Activated naive CD8-positive, alpha-beta T cell treated with anti-CD3 and anti-CD28 coated beads, Interleukin-2, amount 50 U/mL, for 16 hours (primary cell): ENCODE measurements at places on chromosomes 6 and 20.

GRCh38 chr20:54002056-54002575 is 68.3 kb downstream of the BCAS1 start:
- no peak for DNase-seq

DNA sequence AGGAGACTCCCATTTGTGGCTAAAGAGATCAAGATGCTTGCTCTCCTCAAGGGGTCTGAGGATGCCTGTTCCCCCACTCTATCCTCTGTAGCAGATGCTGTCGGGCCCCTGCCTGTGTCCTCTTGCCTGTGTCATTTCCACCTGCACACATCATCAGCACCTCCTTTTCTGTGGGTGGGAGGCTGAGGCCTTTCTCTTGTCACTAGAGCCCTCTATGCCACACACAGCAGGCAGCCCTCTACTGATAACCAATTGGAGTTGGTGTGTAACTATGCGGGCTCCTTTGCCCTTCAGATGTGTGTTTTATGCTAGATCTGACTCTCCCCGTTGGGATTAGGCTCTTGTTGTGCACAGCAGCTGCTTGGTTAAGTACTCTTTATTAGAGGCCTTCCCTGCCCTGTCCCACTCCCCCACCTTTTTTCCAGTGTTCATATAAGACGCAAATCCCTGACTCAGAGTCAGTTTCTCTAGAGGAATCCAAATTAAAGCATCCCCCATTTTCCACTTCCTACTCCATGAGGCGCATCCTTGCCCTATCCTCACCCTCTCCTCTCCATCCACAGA is 7.7 kb downstream of the TREML2 start:
- DNase-seq: no peak

DNA sequence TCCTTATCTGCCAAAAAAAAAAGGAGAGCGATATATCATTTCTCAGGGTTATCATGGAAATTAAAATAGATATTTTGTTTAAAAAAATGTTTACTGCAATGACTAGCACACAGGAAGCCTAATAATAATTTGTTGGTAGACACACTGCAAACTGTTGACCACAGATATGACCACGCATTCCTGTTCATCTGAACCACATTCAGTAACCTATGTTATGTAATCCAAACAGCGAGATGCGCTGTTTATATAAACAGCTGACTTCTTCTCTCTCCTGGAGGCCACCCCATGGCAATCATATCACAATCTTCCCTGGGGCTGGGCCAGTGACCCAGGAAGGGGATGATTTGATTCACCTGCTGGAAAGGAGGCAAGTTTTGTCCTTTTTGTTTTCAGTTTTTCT is 129.3 kb upstream of the UST start:
- no peak for DNase-seq

- no peak for DNase-seq
Observed at GRCh38 chr20:12798286-12798685, 210.5 kb upstream of the SPTLC3 start.

GRCh38 chr6:130431346-130431852 is 65.6 kb downstream of the TMEM200A start:
- no peak for DNase-seq

GRCh38 chr20:53828088-53828681 is 234.5 kb upstream of the ZNF217 start:
- DNase-seq: no peak

DNA sequence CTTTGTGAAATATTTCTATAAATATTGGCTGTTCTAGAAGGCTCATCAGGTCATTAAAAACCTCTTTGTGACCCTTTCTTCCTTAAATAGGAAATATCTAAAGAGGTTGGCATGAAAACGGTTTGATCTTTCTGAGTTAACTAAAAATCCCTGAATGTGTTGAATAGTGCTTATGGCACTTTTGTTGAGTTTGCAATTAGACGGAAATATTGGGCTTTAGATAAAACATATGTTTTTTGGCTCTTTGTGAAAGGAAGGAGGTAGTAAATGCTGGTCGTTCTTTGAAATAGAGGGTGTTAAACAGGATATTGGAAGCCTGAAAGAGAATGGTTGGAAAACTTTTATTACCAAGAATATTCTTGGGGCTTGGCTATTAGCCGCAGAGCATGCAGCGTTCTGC is 163.0 kb downstream of the ARID1B start:
- DNase-seq: no peak

DNA sequence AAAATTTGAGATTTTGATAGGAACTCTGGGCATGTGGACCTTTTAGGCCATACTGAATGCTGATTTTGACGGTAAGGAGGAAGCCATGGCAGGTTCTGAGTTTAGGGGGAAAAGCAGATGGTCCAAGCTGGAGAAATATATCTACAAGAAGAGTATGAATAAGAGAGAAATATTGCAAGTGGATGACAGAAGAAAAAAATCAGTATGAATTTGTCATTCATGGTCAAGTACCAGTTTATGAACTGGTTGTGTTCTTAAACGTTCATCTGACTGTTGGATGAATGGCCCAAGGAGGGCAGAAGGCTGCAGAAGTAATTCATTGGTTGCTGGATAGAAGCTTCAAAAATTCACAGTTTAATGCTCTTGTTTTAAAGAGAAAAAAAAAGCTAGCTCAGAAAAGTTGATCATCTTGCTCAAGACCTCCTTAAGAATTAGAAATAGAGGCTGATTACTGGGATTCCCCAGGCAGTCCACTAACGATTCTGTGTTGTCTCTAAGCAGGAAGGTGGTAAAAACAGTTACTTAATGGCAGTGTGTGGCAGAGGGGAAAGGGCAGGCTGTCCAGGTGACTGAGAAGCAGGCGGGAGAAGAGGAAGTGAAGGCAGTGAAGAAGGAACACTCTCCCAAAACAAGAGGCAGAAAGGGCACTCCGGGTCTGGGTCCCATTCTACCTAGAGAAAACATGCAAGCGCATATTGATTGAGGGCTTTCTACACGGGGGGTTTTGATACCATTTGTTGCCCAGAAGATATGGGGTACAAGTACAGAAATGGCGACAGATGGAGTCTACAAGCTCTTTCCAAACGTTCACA is 2.0 kb upstream of the DUSP22 start:
- DNase-seq: no peak

GRCh38 chr6:12528581-12529363 is 187.8 kb upstream of the PHACTR1 start:
- DNase-seq: no peak

DNA sequence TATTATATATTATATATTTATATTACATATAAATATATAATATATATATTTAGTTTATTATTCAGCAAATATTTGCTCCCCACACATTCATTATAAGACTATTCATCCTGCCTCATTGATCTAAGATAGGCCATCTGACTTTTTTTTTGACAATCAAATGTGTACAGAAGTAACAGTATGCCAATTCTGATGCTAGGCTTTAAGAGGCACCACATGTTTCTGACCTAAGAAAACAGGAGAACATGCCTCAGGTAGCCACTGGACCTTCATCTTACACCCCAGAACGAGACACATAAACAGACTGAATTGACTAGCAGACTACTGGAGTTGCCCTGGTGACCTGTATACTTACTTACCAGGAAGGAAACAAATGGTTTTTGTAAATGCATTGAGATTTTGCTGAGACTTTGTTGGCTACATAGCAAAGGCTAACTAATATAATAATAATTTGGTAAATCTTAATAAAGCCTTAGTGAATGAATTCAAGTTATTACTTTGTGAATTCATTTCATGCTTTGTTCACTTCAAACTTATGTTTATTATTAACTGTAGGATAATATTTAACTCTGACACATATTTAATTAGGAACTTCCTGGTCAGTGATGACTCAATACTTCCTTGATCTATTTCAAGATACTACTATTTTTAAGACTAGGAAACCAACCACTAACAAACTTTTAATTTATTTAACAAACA is 13.4 kb upstream of the MYO6 start:
- no peak for DNase-seq

GRCh38 chr6:26317503-26317902 is 47.5 kb upstream of the BTN3A2 start:
- no peak for DNase-seq

GRCh38 chr6:56691286-56691595 is 48.6 kb upstream of the DST start:
- no peak for DNase-seq

- no peak for DNase-seq
Observed at GRCh38 chr6:147508042-147508865, at the start of gene SAMD5. Gene SAMD5 (plus strand): TSS chr6:147508690. CDS start chr6:147508929, 239 bp downstream.
